Activated B cell treated with CpG ODN at 0.5 μM for 24 hours (primary cell): ENCODE measurements at places on chromosomes 2 and 18. TPM values are rescaled to one million over a fixed set of nuclear protein-coding genes. Genes with fewer than 3 reads are reported as not detected.
A peak's percentile ranks its signal among the peaks of the same experiment; 100 is the strongest.

DNA sequence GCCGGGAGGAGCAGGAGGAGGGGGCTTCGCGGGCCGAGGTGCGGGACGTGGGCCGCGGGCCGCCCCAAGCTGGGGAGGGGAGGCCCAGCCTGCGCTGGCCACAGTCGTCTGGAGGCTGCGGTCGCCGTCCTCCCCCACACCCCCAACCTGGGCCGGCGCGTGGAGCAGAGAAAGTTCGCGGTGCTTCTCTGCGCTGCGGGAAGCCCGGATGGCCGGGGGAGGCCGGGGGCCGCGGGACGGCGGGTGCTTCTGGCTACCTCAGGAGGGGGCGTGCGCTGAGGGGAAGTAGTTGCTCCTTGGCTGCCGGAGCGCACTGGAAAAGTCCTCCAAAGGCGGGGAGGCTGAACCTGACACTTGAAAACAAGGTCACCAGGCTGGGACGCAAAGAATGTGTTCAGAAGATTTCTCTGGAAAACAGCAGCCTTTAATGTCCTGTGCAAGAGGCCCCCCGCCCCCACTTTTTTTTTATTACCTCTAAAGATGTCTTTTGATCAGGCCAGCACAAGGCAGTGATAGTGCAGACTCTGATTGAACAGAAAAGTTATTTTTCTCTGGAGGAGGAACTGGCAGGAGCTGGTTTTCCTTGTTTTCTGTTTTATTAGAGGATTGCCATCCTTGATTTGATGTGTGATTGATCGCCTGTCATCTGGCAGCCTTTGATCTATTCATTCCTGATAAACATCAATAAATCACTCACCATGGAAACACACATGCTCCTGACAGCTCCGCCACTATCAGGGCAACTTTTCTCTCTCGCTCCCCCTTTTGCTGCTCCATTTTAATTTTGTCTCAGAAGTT is 1.6 kb downstream of the TSHZ1 start:
- peak overlapping the region; percentile 81 for H3K4me3 ChIP-seq
- H3K27me3 ChIP-seq: no peaks in the 10 kb centered on the region
- DNase-seq: no peak
- peak overlapping the region; percentile 7 for H3K27ac ChIP-seq
- peaks cover 50% of the 10 kb centered on the region for H3K4me1 ChIP-seq

GRCh38 chr2:122663620-122664019 is 908.2 kb downstream of the TSN start:
- no peaks in the 10 kb centered on the region for H3K4me1 ChIP-seq
- H3K27me3 ChIP-seq: no peaks in the 10 kb centered on the region
- H3K27ac ChIP-seq: no peak overlapping the region
- no peak overlapping the region for H3K4me3 ChIP-seq
- no peak for DNase-seq

DNA sequence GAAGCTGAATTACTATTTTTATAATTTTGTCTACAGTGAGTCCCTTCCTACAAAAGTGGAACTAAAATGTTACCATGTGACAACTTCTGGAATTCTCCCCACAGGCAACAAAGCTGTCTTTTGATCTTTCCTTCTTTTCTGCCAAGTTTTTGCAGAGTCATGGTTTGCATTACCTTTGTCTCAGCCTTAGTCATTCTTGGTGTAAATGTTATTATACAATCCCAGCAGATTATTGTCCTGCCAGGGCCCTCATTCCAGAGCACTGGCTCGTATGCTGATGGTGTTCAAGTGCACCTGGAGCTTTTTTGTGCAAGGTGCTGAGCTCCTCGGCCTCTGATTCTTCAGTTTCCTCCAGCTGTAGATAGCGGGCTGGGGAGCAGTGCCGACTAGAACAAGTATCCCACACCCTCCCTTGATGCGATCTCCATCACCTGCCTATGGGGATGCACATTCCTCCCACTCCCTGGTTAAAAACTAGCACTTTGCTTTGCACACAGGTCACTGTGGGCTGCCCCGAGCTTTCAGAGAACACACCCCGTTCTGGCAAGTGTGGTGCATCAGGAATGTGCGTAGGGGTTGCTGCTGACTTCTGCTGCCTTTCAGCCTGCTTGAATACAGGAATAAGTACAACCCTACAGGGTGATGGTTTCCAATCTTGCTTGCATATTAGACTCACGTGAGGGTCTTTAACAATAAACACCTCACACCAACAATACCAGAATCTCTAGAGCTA is 263.6 kb downstream of the RNF144A start:
- H3K36me3 ChIP-seq: no peaks in the 10 kb centered on the region
- no peaks in the 10 kb centered on the region for H3K4me1 ChIP-seq
- DNase-seq: no peak
- H3K27me3 ChIP-seq: peaks cover 3% of the 10 kb centered on the region
- no peak overlapping the region for H3K4me3 ChIP-seq
- H3K27ac ChIP-seq: no peak overlapping the region

DNA sequence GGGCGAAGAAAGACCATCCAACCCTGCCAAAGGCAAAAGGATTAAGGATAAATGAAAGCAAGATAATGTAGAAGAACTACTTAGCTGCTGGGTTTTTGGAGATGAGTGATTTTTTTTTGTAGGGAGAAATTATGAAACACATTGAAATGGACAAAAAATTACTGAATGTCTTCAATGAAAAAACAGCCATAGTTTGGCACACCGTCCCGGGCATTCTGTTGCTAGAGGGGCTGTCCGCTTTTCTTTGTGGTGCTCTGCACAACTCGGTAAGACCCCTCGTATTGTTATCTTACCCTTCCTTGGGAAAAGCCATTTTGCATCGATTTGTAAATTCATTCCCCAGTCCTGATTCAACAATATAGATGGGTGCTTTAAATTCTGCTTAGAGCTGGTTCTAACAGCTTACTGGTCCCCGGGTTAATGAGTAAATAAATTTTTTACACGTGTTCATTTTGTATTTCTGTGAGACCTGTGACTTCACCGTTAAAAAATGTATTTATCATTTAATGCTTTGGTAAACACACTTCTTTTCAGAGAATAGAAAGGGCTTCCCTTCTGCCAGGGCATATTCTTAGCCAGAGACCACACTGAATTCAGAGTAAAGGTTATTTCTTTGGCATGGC is 912 bp upstream of the LAPTM4A start:
- H3K4me1 ChIP-seq: peaks cover 27% of the 10 kb centered on the region
- peaks cover 11% of the 10 kb centered on the region for H3K36me3 ChIP-seq

GRCh38 chr2:202035089-202035940 is 1.7 kb downstream of the FZD7 start:
- H3K27ac ChIP-seq: no peak overlapping the region
- no peaks in the 10 kb centered on the region for H3K36me3 ChIP-seq
- DNase-seq: peak; percentile 28
- peak overlapping the region; percentile 83 for H3K4me3 ChIP-seq

GRCh38 chr2:239259173-239259572 is 141.6 kb downstream of the HDAC4 start:
- H3K4me3 ChIP-seq: peak overlapping the region; percentile 55
- peaks cover 7% of the 10 kb centered on the region for H3K36me3 ChIP-seq
- no peak overlapping the region for H3K27ac ChIP-seq
- H3K27me3 ChIP-seq: peaks cover 21% of the 10 kb centered on the region
- H3K4me1 ChIP-seq: peaks cover 54% of the 10 kb centered on the region
- DNase-seq: no peak

GRCh38 chr18:8084160-8084559 is 517.0 kb downstream of the PTPRM start:
- no peaks in the 10 kb centered on the region for H3K4me1 ChIP-seq
- no peaks in the 10 kb centered on the region for H3K27me3 ChIP-seq
- H3K4me3 ChIP-seq: no peak overlapping the region
- H3K27ac ChIP-seq: no peak overlapping the region

The GALR1 gene
- total RNA-seq: not detected in 2 replicates

The ANKRD53 gene
- total RNA-seq: 0.71 and 2.5 TPM in 2 replicates

The ALK gene
- not detected in 2 replicates for total RNA-seq

The IL36G gene
- total RNA-seq: not detected in 2 replicates

The C1GALT1C1L gene
- total RNA-seq: 0.17 TPM in 1 of 2 replicates, not detected in the other

The ACTR3 gene
- 638 and 639 TPM in 2 replicates for total RNA-seq

The KCNJ3 gene
- total RNA-seq: not detected in 2 replicates

The CD8B2 gene
- total RNA-seq: not detected in 2 replicates

The ICOS gene
- total RNA-seq: 0.12 TPM in 1 of 2 replicates, not detected in the other
